ENCODE measurements at places on chromosomes 5 and 9.

GRCh38 chr9:1388216-1388615, 338.1 kb downstream of the DMRT2 start:
- H3K4me3 ChIP-seq, result no peak overlapping the region
- no peaks in the 10 kb centered on the region for H3K36me3 ChIP-seq
- H3K27ac ChIP-seq, result no peak overlapping the region
- no peaks in the 10 kb centered on the region for H3K27me3 ChIP-seq
- DNase-seq, result no peak

DNA sequence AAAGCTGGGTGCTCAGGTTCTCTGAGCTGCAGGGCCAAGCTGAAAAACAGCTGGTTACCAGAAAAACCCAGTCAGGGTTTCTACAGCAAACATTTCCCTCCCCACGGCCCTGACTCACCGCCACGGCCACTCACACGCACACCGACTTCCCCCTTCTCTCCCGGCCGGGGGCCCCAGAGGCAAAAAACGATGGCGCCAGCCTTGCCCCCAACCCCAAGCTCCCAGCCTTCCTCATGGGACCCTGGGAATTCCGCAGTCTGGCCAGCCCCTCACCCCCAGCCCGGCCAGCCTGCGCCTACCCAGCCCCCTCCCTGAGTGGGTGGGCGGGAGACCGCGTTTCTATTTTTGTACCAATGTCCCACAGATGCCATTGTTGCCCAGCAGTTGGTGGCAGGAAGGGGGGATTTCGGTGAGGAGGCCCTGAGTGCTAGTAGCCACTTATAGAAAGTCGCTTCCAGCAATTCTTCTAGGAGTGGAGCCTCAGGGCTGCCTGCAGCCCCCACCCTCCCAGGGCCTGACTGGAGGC, 18.4 kb downstream of the ENG start:
- peak; percentile 57 for DNase-seq
- H3K27ac ChIP-seq, result no peak overlapping the region
- no peak overlapping the region for H3K4me3 ChIP-seq

DNA sequence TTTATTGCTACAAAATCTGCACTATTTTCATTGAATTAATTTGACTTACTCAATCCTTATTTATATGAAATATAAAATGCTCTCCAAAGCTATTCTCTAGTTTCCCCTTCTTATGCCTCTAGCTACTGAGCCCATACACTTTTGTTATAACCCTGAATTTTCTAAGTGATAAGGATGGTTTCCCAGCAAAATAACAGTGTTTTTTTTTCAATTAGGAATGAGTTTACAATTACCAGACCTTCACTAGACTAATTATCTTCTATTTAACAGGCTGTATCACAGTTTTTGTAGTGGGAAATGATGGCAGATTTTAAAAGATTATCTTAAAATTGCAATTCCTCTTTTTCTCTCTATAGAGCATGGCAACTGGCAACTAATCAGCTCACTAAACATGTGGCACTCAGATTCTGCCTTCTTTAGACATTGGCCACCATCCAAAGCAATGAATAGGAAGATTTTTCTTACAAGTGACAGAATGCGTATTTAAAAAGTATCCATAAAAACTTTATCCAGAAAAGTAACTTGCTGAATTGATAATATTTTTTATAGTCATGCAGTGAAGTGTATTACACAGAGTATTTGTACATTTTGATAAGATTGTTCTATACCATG, 585.7 kb upstream of the ZNF608 start:
- H3K4me3 ChIP-seq, result no peak overlapping the region
- peaks cover 2% of the 10 kb centered on the region for H3K4me1 ChIP-seq
- no peaks in the 10 kb centered on the region for H3K36me3 ChIP-seq
- no peak overlapping the region for H3K27ac ChIP-seq
- H3K27me3 ChIP-seq, result no peaks in the 10 kb centered on the region
- no peak for DNase-seq

DNA sequence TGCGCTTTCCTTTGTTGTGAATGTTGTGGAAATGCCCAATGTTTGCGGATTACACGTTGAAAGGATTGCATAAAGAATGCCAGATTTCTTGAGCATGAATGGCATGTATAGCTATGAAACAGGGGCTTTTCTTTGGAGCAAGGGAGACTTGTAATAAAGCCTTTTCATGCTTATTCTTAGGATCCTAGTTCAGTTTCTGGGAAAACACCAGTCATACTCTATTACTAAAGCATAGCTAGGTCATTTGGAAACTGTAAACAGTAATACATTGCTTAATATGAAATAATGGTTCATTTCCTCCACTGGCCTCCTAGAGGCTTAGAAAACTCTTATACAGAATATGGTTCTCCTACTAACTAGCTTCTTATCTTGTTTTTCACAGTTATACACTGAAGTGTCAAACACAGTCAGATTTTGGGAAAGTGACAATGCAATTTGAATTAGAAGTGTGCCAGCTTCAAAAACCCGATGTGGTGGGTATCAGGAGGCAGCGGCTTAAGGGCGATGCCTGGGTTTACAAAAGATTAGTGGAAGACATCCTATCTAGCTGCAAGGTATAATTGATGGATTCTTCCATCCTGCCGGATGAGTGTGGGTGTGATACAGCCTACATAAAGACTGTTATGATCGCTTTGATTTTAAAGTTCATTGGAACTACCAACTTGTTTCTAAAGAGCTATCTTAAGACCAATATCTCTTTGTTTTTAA, 104.2 kb downstream of the MELK start:
- H3K36me3 ChIP-seq, result peaks cover 43% of the 10 kb centered on the region
- peaks cover 19% of the 10 kb centered on the region for H3K4me1 ChIP-seq
- H3K4me3 ChIP-seq, result no peak overlapping the region
- no peak for DNase-seq
- H3K27me3 ChIP-seq, result no peaks in the 10 kb centered on the region
- H3K27ac ChIP-seq, result peak overlapping the region; percentile 63

DNA sequence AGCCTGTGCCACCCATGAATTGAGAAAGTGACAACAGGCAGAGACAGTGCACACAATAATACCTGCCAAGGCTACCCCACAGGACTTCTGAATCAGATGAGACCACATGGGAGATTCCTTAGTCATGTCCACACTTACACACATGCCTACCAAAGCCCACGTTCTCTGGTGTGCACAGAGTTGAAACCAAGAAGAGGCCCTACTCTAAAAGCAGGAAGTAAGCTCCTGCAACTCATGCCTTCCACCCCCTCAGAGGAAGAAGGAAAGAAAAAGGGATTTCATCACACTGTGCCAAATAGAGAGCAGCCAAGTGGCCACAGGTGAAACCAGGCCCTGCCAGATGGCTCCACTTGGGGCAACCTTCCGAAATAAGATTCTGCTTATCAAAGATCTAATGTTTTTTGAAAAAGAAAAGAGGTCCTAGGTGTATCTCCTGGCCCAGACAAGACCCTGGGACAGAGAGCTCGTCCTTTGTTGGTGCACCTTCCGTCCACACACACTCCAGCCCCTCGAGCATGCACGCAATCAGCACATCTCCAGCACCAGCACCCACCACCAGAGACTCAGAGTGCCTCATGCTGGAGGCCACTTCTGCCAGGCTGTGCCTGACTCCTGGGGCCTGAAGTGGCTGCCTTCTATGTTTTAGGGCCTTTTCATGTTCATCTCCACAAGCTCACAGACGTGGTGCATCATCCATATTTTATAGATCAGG, 114.6 kb upstream of the SPOCK1 start:
- H3K4me3 ChIP-seq, result no peak overlapping the region
- H3K36me3 ChIP-seq, result no peaks in the 10 kb centered on the region
- peak; percentile 36 for DNase-seq
- H3K27me3 ChIP-seq, result peaks cover 6% of the 10 kb centered on the region

All from activated CD4-positive, alpha-beta T cell treated with anti-CD3 and anti-CD28 coated beads for 36 hours (primary cell).